ENCODE measurements at places on chromosomes 2 and 18. TPM values are rescaled to one million over a fixed set of nuclear protein-coding genes. Genes with fewer than 3 reads are reported as not detected.

GRCh38 chr2:13488965-13489364 is 772.2 kb downstream of the TRIB2 start:
- DNase-seq: no peak

- no peak for DNase-seq
Measured at GRCh38 chr18:41922176-41922575, 32.9 kb upstream of the PIK3C3 start.

GRCh38 chr2:167294776-167295140 is 406.5 kb downstream of the XIRP2 start:
- DNase-seq: no peak

RFX8 gene
- polyA plus RNA-seq: 2.4 TPM

PTH2R gene
- polyA plus RNA-seq: not detected

PSMA8 gene
- not detected for polyA plus RNA-seq

REG3A gene
- polyA plus RNA-seq: not detected

KCTD18 gene
- 12.6 TPM for polyA plus RNA-seq

All from muscle of arm (tissue), 14 donors.